ENCODE measurements at places on chromosomes 4 and X.
A peak's percentile ranks its signal among the peaks of the same experiment; 100 is the strongest.

- peak; percentile 62 for DNase-seq
Observed at GRCh38 chrX:40107291-40108161, 9.8 kb upstream of the BCOR start.

DNA sequence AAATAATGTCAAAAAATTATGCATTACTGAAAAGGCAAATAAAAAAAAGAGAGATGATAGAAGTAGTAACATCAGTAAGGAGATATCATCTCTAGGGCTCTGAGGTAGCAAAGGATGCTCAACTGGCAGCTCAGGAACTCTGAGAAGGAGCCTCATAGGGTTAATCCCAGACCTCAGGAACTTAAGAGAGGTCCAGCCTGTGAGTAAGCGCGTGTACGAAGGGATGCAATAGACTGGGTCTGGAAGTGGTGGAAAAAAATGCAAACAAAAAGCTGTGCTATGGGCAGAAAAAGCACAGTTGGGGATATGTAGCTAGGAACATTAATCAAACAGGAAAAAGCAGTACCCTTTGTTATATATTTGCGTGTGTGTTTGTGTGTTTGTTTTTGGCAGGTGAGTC, 282.0 kb downstream of the GALNTL6 start:
- no peak for DNase-seq

DNA sequence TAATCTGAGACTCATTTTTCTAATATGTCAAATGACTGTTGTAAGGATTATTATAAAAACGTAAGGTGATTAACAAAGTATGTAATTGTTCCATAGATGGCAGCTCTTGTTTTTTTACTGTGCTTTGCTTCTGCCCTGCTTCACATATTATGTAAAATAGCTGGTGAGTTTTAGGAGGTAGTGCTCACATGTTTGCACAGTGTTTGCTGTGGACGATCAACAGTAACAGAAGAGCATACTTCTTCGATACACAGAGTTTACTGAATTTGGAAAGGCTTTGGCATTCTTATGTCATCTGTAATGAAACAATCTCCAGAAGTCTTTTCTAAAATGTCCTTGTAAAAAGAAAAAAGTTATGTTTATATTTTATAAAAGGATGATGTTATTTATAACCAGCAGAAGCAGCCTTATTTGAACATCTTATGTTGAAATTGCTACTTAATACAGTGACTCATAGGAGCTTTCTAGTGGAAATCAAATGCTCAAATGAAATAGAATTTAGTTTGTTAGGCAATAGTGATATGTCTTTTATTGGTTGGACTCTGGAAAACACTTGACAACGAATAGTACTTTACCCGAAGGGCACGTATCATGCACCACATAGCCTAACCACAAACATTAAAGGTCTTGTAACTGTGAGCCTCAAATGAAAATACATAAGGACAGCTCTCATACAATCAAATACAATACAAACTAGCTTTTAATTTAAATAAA, 1.9 kb upstream of the MTTP start:
- no peak for DNase-seq

GRCh38 chrX:65926095-65927019, 113.5 kb downstream of the VSIG4 start:
- no peak for DNase-seq

DNA sequence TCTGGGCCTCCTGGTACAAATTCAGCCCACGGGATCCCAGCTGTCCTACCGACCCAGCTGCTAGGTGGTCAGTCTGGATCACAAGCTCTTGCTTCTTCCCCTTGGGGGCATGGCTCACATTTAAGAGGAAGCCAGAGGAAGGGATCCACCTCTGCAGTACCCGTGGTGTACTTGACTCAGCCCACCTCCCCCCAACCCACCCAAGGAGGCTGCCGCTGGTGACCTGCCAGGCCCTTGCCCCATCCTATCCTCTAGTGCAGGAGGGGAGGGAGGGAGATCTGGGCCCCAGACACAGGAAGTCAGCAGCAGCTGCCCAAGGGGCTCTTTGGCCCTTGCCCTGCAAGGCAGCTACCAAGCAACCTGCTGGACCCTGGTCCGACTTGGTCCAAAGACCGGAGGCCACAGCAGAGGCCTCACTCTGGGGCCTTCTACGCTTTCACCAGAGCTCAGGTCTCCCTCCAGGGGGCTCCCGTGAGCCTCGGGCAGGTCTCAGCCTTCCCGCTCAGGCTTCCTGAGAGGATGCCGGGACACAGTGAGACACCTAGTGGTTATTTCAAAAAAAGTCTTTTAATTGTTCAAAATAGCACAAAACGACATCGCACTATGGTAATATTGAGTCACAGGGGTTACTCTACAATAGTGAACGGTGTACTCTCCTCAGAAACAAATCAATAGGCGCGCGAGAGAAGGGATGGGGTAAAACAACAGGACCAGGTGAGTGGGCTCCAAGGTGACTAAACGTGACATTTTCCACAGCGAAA, 2.7 kb upstream of the RENBP start:
- peak; percentile 79 for DNase-seq

GRCh38 chr4:126991965-126992364, 640.8 kb upstream of the INTU start:
- peak; percentile 77 for DNase-seq

- DNase-seq: peak; percentile 65
Observed at GRCh38 chr4:108168671-108169523, at the start of gene LEF1. LEF1 (minus strand) TSS chr4:108168932; CDS start chr4:108167767, 1,165 bp downstream.

DNA sequence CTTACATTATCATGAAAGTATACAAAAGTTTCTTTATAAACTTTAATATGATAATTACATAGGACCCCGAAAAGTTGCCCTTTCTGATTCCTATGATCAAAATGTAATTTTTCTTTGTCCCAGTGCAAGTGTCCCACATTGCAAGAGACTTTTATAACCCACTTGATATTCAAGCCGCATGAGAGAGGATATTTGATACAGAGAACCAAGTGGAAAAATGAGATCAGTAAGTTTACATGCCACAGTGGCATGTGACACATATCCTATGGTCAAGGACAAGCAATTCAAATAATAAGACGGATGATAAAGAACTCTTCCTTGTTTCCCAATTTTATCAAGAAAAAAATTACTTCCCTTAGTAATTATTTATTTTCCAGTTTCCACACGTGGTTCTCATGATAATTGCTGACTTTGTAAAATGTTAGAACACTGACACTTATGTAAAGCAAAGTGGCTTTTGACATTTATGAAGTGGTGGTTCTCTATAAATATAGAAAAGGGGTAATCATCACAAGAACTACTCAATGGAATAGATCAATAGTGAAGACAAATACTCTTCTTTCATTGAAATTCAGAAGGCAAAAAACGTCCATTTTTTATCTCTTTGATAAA, 273.7 kb upstream of the NOCT start:
- DNase-seq: no peak

DNA sequence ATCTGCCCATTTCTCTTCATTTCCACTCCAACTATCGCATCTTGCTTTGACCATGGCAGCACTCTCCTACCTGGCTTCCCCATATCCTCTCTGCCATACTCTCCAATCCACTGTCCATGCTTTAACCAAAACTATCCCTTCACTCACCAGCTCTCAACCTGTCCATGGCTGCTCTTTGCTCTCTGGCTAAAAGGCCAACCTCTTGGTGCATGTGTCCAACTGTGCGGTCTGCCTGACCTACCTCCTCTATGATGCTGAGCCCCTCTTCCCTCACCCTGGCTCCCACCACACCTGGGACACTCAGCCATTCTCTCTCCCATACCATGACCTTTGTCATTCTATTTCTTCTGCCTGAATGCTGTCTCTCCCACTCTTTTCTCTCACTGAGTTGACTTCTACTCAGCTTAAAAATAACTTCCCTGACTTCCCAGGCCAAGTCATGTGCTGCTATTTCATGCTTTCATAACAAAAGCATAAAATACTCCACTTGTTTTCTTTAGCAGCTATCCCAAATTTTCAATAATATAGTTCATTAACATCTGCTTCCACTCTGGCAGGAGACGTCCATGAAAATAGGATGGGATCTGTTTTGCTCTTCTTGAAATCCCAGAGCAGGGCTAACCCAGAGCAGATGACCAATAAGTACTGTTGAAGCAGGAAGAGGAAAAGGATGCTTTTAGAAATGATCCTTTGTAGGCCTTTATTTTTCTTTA, 29.8 kb upstream of the KLF3 start:
- DNase-seq: no peak

DNA sequence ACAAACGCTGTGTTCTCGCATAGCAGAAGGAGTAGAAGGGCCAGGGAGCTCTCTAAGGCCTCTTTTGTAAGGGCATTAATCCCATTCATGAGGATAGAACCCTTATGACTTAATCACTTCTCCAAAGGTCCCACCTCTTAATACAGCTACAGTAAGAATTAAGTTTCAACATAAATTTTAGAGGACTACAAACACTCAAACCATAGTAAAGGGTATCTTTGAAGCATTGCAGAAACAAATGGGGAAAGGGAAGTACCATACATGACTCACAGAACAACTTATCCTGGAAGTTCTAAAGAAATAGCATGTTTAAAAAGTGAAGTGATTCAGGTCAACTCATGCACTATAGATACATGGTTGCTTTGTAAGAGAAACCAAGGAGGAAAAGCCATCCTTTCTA, 680.8 kb downstream of the RPA4 start:
- DNase-seq: peak; percentile 1

GRCh38 chrX:139202742-139203420, 327.7 kb upstream of the F9 start:
- DNase-seq: no peak

GRCh38 chr4:105068516-105068915, 78.2 kb upstream of the TET2 start:
- no peak for DNase-seq

DNA sequence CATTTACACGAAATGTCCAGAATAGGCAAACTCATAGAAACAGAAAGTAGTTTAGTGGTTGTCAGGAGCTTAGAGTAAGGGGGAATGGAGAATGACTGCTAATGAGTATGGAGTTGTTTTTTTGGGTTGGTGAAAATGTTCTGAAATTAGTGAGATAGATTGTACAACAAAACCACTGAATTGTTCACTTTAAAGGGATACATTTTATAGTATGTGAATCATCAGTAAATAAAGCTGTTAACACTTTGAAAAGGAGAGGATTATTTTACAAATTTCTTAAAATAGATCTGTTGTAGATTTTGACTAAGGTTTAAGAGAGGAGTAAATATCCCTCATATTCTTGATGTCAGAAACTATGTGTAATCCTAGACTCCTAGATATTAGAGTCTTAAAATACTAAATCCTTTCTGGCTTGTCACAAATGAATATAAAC, 82.7 kb downstream of the RAPGEF2 start:
- DNase-seq: no peak

DNA sequence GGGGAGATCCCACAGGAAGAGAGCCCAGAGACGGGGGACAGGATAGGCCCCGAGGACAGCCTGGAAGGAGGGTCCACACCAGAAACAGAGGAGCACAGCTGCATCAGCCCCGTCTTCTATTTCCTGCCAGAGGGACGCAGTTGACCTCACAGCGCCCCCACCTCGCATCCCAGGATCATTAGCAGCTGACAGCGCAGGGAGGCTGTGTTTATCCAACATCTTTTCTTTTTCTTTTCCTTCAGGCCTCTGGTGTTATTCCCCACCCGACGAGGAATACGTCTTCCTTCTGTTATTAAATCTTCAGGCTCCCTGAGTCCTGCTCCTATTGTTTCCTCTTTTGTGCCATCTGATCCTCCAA, 75.4 kb downstream of the DCHS2 start:
- no peak for DNase-seq

DNA sequence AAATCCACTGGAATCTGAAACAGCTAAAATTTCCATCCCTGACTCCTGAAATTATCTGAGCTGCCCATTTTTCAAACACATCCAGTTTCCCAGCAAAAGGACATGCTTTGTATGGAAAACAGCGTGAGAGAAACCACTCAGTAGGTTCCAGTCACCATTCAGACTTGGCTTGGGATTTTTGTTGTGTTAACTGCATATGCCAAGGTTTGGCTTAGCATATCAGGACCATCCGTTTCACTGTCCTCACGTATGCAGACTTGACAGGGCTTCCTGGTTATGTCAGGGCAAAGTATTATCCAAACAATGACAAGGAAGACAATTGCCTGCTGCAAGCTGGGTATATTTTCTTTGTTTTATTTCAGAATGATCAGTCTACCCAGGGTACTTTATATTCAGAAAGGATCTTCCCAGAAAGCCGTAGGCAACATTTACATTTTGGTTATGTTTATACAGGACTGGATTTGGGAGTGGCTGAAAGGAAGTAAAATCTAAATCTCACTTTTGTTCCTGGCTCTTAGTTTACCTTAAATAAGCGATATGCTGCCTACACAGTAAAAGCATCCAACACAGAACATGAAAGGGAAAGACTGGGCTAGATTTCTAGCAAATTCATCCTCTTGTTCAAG, 41.3 kb upstream of the CCKAR start:
- no peak for DNase-seq

- DNase-seq: no peak
Observed at GRCh38 chr4:41297832-41298231, 41.1 kb downstream of the UCHL1 start.

- DNase-seq: no peak
Observed at GRCh38 chr4:182521011-182521410, 277.8 kb downstream of the TENM3 start.

DNA sequence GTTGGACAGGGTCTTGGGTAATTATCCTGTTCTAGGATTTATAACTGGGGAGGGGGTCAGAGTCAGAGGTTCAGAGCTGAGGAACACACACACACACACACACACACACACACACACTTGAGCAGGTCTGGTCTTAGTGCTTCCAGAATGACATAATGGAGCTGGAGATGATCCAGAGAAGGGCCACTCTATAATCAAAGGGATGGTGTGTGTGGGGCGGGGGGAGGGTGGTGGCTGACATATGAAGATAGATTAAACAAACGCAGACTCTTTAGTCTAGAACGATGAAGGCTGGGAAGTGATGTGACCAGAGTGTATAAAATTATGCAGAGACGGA, 434 bp upstream of the TMEM255A start:
- no peak for DNase-seq

DNA sequence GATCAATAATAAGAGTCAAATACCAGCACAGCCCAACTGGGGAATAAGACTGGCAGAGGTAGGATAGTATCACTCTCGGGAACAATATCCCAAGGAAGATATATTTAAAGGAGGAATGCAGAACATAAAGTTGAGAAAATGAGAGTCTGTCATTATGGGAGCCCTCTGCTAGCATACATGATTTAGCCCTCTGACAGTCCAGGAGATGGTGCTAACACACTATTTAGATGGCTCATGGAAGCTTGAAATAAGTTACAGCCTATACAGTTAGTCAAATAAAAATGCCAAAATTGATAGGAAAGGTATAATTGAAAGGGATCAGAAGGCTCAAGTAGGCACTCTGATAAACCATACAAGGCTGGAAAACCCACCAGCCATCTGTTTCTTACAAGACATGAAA, 201.0 kb upstream of the NEIL3 start:
- no peak for DNase-seq
